Aorta (tissue), 5 donors: ENCODE measurements at places on chromosomes 5 and 9. TPM values are rescaled to one million over a fixed set of nuclear protein-coding genes. Genes with fewer than 3 reads are reported as not detected.

DNA sequence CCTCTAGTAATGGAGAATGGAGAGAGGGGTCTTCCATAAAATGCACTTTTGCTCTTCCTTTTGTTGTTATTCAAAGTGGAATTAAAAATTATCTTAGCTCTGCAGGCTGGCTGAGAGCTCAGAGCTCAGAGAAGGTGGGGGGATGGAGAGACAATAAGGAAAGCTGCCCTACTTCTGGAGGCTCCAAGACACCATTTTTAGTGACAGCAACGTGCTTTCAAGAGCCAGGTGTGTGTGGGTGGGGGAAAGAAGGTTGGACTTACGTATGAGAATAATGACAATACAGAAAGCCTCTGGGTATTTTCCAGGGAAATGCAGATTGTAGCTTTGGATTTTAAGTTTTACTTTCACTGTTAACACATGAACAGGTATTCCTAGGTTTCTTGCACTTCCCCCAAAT, 173.9 kb downstream of the TRPM3 start:
- H3K4me3 ChIP-seq, result no peak overlapping the region
- H3K36me3 ChIP-seq, result no peaks in the 10 kb centered on the region
- no peak overlapping the region for H3K27ac ChIP-seq

GRCh38 chr5:5800801-5801761, 378.6 kb downstream of the ICE1 start:
- no peaks in the 10 kb centered on the region for H3K36me3 ChIP-seq
- DNase-seq, result no peak
- H3K27me3 ChIP-seq, result no peaks in the 10 kb centered on the region
- no peaks in the 10 kb centered on the region for H3K4me1 ChIP-seq
- no peak overlapping the region for H3K27ac ChIP-seq

DNA sequence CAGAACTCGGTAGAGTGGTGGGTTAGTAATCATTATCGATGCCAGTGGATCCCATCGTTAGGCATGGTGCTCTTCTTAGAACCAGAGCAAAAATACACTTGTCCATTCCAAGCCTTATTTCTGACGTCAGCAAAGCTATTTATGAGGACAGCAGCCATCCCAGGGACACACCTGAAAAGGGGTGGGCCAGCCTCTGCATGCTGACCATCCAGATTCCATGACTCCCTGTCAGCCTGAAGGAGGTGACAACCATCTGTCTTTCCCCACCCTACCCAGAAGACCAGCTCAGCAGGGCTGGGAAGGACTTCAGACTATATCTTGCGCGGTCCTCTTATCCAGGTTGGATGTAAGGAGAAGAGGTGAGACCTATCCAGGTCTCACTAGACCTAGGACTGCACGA, 5.7 kb upstream of the NIPAL4 start:
- no peaks in the 10 kb centered on the region for H3K27me3 ChIP-seq
- no peaks in the 10 kb centered on the region for H3K36me3 ChIP-seq
- H3K27ac ChIP-seq, result no peak overlapping the region
- H3K4me1 ChIP-seq, result no peaks in the 10 kb centered on the region
- H3K4me3 ChIP-seq, result no peak overlapping the region

GRCh38 chr5:68225188-68225910, 9.8 kb downstream of the PIK3R1 start:
- H3K4me1 ChIP-seq, result peaks cover 25% of the 10 kb centered on the region
- H3K36me3 ChIP-seq, result peaks cover 2% of the 10 kb centered on the region

- no peaks in the 10 kb centered on the region for H3K4me1 ChIP-seq
- H3K4me3 ChIP-seq, result no peak overlapping the region
- DNase-seq, result no peak
- H3K27ac ChIP-seq, result no peak overlapping the region
- no peaks in the 10 kb centered on the region for H3K36me3 ChIP-seq
Observed at GRCh38 chr5:110940136-110940535, 131.4 kb upstream of the TSLP start.

Gene ECM2
- polyA plus RNA-seq, result 47.8 TPM

- H3K27ac ChIP-seq, result peak overlapping the region; percentile 61
- DNase-seq, result peak; percentile 56
- peaks cover 3% of the 10 kb centered on the region for H3K36me3 ChIP-seq
- no peaks in the 10 kb centered on the region for H3K27me3 ChIP-seq
- peak overlapping the region; percentile 88 for H3K4me3 ChIP-seq
Observed at GRCh38 chr5:72110394-72111013, 3.2 kb downstream of the MAP1B start.

Gene LIX1
- polyA plus RNA-seq, result not detected

GRCh38 chr9:6068983-6069382, 53.6 kb upstream of the RANBP6 start:
- no peaks in the 10 kb centered on the region for H3K4me1 ChIP-seq
- no peak overlapping the region for H3K27ac ChIP-seq
- no peaks in the 10 kb centered on the region for H3K36me3 ChIP-seq
- H3K4me3 ChIP-seq, result no peak overlapping the region
- no peaks in the 10 kb centered on the region for H3K27me3 ChIP-seq
- DNase-seq, result no peak

GRCh38 chr9:88835038-88835466, 156.2 kb upstream of the S1PR3 start:
- H3K36me3 ChIP-seq, result no peaks in the 10 kb centered on the region
- no peak for DNase-seq
- no peaks in the 10 kb centered on the region for H3K4me1 ChIP-seq

DNA sequence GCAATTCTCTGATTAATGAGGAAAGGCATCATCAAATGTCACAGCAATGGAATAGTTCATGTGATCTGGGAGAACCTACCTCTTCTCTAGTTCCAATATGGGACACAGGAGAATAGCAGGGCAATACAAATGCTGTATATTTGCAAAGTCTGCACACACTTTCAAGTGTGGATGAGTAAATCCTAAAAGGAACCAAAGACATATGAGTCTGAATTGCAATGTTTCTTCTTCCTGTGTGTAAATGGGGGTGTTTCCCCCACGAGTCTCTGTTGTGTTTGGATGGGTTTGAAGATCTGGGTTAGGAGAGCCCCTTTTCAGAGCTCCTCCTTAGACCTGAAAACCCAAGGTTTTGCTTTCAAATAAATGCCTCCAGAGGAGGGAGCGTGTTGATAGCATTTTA, 26.9 kb downstream of the SLC46A2 start:
- DNase-seq, result no peak
- H3K27ac ChIP-seq, result no peak overlapping the region
- H3K36me3 ChIP-seq, result peaks cover 5% of the 10 kb centered on the region
- no peaks in the 10 kb centered on the region for H3K27me3 ChIP-seq
- no peak overlapping the region for H3K4me3 ChIP-seq
- H3K4me1 ChIP-seq, result no peaks in the 10 kb centered on the region

GRCh38 chr9:35746583-35746982, 2.4 kb downstream of the GBA2 start:
- no peak for DNase-seq
- H3K27ac ChIP-seq, result no peak overlapping the region
- peaks cover 5% of the 10 kb centered on the region for H3K36me3 ChIP-seq
- no peaks in the 10 kb centered on the region for H3K4me1 ChIP-seq

- no peak for DNase-seq
- no peak overlapping the region for H3K4me3 ChIP-seq
- H3K27me3 ChIP-seq, result no peaks in the 10 kb centered on the region
Observed at GRCh38 chr5:24767086-24767485, 122.3 kb upstream of the CDH10 start.

Gene PTGES
- polyA plus RNA-seq, result 0.13 TPM

DNA sequence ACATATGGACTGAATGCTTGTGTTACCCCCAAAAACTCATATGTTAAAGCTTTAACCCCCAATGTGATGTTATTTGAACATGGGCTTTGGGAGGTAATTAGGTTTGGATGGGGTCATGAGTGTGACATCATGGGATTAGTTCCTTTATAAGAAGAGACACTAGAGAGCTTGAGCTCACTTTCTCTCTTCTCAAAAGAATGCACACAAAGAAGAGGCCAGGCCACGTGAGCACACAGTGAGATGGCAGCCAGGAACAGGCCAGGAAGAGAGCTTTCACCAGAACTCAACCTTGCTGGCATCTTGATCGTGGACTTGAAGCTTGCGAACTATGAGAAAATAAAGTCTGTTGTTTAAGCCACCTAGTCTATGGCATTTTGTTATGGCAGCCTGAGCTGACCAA, 360.6 kb downstream of the NR2F1-AS1 start:
- no peak overlapping the region for H3K4me3 ChIP-seq
- H3K27ac ChIP-seq, result no peak overlapping the region
- no peaks in the 10 kb centered on the region for H3K27me3 ChIP-seq
- no peak for DNase-seq

Gene PCDHB3
- 1.2 TPM for polyA plus RNA-seq

- DNase-seq, result no peak
- H3K36me3 ChIP-seq, result no peaks in the 10 kb centered on the region
Observed at GRCh38 chr9:81717061-81717746, 27.9 kb upstream of the TLE1 start.

- H3K4me1 ChIP-seq, result no peaks in the 10 kb centered on the region
- DNase-seq, result no peak
- no peak overlapping the region for H3K27ac ChIP-seq
Observed at GRCh38 chr5:2904399-2904798, 152.9 kb upstream of the IRX2 start.

DNA sequence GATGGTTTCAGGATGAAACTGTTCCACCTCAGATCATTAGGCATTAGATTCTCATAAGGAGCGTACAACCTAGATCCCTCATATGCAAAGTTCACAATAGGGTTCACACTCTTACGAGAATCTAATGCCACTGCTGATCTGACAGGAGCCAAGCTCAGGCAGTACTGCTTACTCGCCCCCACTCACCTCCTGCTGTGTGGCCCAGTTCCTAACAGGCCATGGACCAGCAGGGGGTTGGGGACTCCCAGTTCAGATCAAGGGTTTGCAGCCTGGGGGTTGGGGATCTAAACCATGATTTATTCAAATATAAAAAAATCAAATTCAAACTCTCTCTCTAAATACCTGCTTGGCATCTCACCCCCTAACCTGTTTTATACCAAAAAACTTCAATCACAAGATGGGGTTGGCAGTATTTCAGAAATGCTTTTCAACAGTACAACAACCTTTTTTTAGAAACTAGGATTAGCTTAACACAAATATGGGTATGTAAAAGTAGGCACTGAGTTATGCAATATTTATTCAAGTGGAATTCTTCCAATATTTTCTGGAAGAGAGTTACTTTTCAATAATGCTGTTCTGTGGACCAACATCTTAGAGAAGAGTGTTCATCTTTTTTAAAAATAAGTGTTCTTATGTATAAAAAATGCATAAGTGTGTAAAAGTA, 30.1 kb upstream of the SLC12A2 start:
- no peaks in the 10 kb centered on the region for H3K36me3 ChIP-seq
- no peak overlapping the region for H3K27ac ChIP-seq
- no peak overlapping the region for H3K4me3 ChIP-seq
- H3K27me3 ChIP-seq, result no peaks in the 10 kb centered on the region

- no peak overlapping the region for H3K4me3 ChIP-seq
- H3K27ac ChIP-seq, result no peak overlapping the region
- H3K27me3 ChIP-seq, result no peaks in the 10 kb centered on the region
- no peaks in the 10 kb centered on the region for H3K36me3 ChIP-seq
- no peak for DNase-seq
Observed at GRCh38 chr5:97980291-97980690, 793.2 kb upstream of the RGMB start.

DNA sequence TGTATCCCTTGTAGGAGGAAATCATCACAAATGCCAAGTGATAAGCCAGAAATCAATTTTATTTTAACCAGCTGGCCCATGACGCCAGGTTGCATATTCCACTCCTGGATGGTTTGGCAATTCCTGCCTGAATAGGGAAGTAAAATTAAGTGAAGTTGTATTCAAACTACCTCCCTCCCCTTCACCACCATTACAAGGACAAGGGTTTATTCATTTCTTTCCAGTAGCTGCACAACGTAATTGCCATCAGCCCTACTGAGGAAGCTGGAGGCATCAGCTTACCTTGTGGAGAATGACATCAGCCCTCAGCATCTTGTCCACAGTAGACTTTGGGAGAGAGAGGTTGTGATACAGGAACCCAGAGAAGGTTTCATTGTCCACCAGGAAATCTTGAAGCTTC, 66.6 kb downstream of the ABCA1 start:
- no peak for DNase-seq
- no peaks in the 10 kb centered on the region for H3K36me3 ChIP-seq
- no peaks in the 10 kb centered on the region for H3K4me1 ChIP-seq
- no peak overlapping the region for H3K27ac ChIP-seq

DNA sequence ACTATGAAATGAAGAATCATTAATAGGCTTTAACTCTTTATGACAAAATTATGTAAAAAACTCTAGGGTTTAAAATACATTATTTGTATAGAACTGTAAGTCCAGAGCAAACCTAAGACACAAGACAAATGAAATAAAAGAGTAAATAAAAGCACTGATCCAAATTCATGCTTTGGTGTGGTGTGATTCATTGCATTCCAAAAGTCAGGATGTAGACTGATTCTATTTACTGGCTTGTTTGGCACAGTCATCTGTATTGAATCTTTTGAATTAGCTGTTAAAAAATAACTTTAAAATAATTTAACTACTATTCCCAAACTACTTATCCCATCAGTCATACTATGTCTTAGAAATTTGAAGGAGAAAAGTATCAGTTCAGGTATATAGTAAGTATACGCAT, 31.1 kb downstream of the IL4 start:
- no peaks in the 10 kb centered on the region for H3K4me1 ChIP-seq
- H3K36me3 ChIP-seq, result no peaks in the 10 kb centered on the region
- no peak overlapping the region for H3K4me3 ChIP-seq
- no peaks in the 10 kb centered on the region for H3K27me3 ChIP-seq
- H3K27ac ChIP-seq, result no peak overlapping the region
- no peak for DNase-seq

GRCh38 chr5:166767858-166768257, 1523.6 kb upstream of the WWC1 start:
- no peak overlapping the region for H3K4me3 ChIP-seq
- H3K27ac ChIP-seq, result no peak overlapping the region
- no peak for DNase-seq

Gene PAEP
- polyA plus RNA-seq, result not detected

Gene FOXD1
- 6.7 TPM for polyA plus RNA-seq

DNA sequence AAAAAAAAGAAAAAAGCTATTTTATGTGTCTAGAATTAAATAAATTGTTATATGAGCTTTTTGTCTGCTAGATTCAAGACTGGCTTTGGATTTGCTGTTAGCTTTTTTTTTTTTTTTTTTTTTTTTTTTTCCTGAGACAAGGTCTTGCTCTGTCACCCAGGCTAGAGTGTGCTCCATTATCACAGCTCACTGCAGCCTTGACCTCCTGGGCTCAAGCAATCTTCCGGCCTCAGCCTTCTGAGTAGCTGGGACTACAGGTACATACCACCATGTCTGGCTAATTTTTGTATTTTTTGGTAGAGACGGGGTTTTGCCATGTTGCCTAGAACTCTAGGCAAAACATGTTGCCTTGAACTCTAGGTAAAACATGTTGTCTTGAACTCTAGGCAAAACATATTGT, 16.7 kb downstream of the GPBP1 start:
- no peak overlapping the region for H3K27ac ChIP-seq
- H3K36me3 ChIP-seq, result no peaks in the 10 kb centered on the region
- H3K27me3 ChIP-seq, result no peaks in the 10 kb centered on the region
- no peaks in the 10 kb centered on the region for H3K4me1 ChIP-seq

Gene SPINK6
- not detected for polyA plus RNA-seq

- no peak for DNase-seq
- no peaks in the 10 kb centered on the region for H3K36me3 ChIP-seq
- H3K4me3 ChIP-seq, result no peak overlapping the region
- no peaks in the 10 kb centered on the region for H3K27me3 ChIP-seq
- no peak overlapping the region for H3K27ac ChIP-seq
Observed at GRCh38 chr9:118686959-118687358, 682.3 kb downstream of the BRINP1 start.
